ENCODE measurements at places on chromosomes 1 and 21.

GRCh38 chr1:178094739-178095645, 1.1 kb downstream of the RASAL2 start:
- DNase-seq = no peak

DNA sequence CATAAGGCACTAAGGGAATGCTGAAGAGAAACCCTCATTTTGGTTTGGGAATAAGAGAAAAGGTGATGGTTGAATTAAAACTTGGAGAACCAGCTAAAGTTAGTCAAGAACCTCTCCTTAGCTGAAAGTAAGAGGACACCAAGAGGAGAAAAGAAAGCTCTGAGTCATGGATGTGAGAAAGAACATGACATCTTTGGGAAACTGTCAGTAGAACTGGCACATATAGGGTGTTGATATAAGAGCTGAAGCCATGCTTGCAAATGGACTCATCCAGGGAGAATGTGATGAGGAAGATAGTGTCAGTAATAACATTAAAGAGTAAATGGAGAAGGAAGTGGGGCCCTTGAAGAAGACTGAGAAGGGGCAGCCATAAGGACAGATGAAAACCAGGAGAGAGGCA, 54.3 kb downstream of the LRRC8C start:
- DNase-seq = no peak

- DNase-seq = no peak
Observed at GRCh38 chr1:35605867-35606182, 32.7 kb downstream of the TFAP2E start.

DNA sequence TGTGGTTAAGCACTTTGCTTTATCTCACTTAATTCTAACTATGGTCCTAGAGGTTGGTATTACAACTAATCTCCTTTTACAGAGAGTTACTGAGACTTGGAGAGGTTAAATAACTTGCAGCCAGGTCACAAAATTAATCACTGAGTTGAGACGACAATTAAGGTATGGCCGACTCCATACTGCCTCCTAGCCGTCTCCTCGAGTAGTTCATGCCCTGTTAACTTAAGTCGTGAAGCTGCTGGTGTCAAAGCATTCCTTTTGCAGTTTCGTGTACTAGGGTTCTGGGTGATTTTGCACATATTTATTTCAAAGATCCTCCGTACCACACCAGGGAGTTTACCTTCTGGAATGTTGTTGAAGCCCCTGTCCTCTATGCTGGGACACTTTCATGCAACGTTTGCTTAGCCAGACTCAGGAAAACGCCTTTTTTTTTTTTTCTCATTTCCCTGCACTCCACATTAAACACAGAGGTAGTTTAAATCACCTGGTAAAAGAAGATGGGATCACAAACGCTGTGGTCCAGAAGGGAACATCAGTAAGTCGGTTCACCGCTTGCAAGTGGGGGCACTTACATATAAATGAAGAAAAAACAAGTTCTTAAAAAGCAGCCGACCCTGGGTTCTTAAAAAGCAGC, 570 bp upstream of the NEK7 start:
- peak; percentile 61 for DNase-seq

GRCh38 chr1:96533820-96534219, 187.8 kb upstream of the PTBP2 start:
- DNase-seq = no peak

All from left hindlimb (tissue), 1 donor.